Natural killer cell (primary cell): ENCODE measurements at places on chromosomes 3 and 15.
A peak's percentile ranks its signal among the peaks of the same experiment; 100 is the strongest.

DNA sequence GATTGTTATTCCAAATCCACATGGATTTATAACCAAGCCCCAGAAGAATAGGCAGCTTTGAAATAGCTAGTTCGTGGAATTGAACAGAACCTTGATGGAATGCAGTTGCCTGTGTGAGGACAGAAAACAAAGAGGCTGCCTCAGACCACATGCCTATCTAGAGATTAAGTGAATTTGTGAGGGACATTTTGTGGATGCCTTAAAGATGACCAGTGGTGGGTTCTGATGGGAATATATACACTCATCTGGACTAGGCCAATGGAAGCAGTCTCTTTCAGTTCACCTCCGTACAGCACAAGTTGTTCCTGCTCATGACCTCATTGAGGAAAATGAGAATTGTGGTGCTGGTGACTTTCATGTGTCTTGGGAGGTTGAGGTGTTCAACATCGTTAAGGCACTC is 63.2 kb upstream of the PYDC2 start:
- no peaks in the 10 kb centered on the region for H3K4me1 ChIP-seq
- H3K4me3 ChIP-seq: no peak overlapping the region
- no peaks in the 10 kb centered on the region for H3K27me3 ChIP-seq
- no peak for DNase-seq
- H3K36me3 ChIP-seq: peaks cover 6% of the 10 kb centered on the region

- no peak overlapping the region for H3K4me3 ChIP-seq
- no peak overlapping the region for H3K27ac ChIP-seq
- no peaks in the 10 kb centered on the region for H3K4me1 ChIP-seq
- H3K27me3 ChIP-seq: no peaks in the 10 kb centered on the region
Measured at GRCh38 chr3:100532411-100532810, 40.0 kb downstream of the TMEM45A start.

- peaks cover 10% of the 10 kb centered on the region for H3K4me1 ChIP-seq
- H3K27ac ChIP-seq: no peak overlapping the region
- no peaks in the 10 kb centered on the region for H3K36me3 ChIP-seq
- H3K4me3 ChIP-seq: no peak overlapping the region
- DNase-seq: peak; percentile 52
- H3K27me3 ChIP-seq: no peaks in the 10 kb centered on the region
Measured at GRCh38 chr15:31302778-31303725, 23.6 kb upstream of the KLF13 start.

- H3K36me3 ChIP-seq: no peaks in the 10 kb centered on the region
- H3K27ac ChIP-seq: no peak overlapping the region
- H3K27me3 ChIP-seq: no peaks in the 10 kb centered on the region
- no peak for DNase-seq
- H3K4me3 ChIP-seq: no peak overlapping the region
Measured at GRCh38 chr15:57064033-57064432, 145.6 kb downstream of the TCF12 start.

GRCh38 chr3:10508619-10509260 is 3.4 kb upstream of the ATP2B2 start:
- H3K27me3 ChIP-seq: peaks cover 13% of the 10 kb centered on the region
- H3K36me3 ChIP-seq: no peaks in the 10 kb centered on the region
- DNase-seq: no peak
- H3K27ac ChIP-seq: no peak overlapping the region
- H3K4me3 ChIP-seq: no peak overlapping the region
- peaks cover 7% of the 10 kb centered on the region for H3K4me1 ChIP-seq

DNA sequence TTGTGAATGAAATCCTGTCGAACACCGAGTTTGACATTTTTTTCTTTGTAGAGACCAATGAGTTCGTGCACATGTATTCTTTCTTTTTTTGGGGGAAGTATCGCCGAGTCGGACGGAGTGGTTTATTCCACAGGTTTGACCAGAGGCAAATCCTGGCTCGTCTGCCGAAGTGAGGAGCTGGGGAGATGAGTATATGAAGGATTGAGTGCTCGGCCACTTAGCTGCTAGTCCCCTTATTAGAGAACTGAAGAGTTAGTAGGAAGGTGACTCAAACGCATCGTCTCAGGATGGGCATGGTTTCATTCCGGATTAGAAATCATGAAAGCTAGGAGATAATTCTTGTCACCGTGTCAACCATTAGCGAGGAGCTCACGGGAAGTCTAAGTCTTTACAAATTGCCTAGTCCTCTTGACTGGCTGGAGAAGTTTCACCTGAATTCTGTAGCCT is 154.7 kb upstream of the GOLIM4 start:
- no peaks in the 10 kb centered on the region for H3K36me3 ChIP-seq
- peaks cover 13% of the 10 kb centered on the region for H3K27me3 ChIP-seq
- no peak overlapping the region for H3K27ac ChIP-seq
- no peak for DNase-seq
- no peak overlapping the region for H3K4me3 ChIP-seq
- peaks cover 9% of the 10 kb centered on the region for H3K4me1 ChIP-seq

DNA sequence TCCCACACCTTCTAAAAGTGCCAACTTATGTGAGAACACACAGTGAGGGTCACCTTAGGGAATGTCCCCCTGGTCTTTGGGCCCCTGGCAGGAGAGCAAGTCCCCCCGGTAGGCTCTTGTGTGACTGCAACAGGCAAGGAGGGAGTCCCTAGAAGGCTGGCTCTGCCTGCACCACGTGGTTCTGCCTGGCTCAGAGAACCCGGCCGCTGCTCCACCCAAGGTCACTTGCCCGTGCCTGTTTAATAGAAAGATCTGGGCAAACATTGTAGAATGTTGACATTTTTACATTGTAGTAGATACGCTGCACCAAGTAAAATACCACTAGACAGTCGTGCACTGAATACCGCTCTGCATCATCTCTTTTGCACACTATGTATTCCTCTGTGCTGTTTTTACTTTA is 21.9 kb downstream of the GABRA5 start:
- DNase-seq: no peak
- no peaks in the 10 kb centered on the region for H3K4me1 ChIP-seq
- H3K4me3 ChIP-seq: no peak overlapping the region
- H3K27ac ChIP-seq: no peak overlapping the region
